Stimulated activated CD4-positive, alpha-beta T cell treated with anti-CD3 and anti-CD28 coated beads, Interleukin-1b, Interleukin-23, amount 100 ng/mL, for 48 hours (primary cell): ENCODE measurements at places on chromosomes 12 and 14.

DNA sequence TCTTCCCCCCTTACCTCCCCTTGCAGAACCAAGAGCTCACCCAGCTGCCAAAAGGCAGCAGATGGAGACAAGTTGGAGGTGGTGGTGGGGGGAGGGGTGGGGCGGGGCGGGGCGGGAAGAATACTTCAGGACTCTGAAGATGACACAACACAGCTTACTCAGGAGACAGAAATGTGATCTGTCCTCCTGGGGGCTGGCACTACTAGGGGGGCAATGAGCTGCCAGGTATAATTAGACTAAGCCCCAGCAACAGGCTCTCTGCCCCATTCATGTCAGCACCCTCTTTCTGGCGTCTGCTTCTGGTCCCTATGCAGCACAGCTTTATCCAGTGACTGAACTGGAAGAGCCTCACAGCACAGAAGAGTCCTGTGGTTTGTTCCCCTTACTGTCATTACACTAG is 407.0 kb downstream of the MED13L start:
- no peak for DNase-seq

- DNase-seq: no peak
These were observed 10.7 kb downstream of the TUNAR start for GRCh38 chr14:95887351-95887750.

DNA sequence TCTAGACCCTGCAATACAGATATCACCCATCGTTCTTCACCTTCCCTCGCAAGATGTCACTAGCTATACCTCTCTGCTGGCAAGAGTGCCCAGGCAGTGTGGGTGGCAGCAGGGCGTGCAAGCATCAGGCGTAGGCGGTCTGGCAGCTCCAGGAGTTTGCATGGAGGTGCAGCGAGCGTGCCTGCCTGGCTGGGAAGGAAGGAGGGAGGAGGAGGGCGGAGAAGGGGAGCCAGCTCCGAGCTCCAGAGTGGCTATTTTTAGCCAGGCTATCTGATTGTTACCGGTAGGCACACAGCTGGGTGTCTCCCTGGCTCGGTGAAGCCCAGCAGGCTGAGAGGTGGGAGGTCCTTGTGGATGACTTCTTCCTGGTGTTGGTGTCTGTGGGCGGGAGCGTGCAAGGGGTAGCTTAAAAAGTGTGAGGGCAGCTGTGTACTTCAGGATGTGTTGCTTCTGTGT is 6.2 kb downstream of the FOXJ2 start:
- peak; percentile 34 for DNase-seq

DNA sequence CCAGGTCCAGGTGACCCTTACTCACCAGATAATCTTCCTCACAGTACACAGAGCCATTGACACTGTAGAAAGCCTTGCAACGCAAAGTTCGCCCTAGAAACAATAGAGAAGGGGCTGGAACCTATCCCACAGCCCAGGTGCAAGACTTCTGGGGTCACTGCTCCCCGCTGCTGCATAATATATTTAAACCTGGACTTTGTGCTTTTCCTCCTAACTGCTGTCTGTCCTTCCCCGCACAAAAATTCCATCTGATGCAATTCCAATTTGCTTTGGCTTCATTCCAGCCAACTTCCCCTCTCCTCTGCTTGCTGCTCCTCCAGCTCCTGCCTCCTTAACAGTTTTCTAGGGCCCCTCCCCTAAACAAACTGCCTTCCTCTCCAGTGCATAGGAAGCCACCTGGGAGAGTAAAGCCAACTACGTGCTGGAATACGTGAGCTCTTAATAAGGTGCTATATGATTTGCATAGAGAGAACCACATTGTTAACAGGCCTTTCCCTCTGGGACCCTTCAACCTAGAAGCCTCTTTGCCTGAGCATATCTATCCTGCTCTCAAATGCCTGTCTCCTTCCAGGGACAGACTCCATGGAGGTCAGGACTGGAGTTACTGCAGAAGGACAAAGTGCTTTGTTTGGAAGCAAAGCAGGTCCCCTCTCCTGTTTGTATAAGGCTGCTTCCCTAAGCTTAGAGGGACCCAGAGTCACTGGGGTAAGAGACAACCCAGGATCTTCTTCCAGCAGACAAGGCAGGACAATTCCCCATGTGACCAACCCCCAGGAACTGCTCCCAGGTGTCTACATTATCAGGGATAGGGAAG is 5.5 kb downstream of the AJUBA start:
- no peak for DNase-seq

- no peak for DNase-seq
These were observed 20.6 kb upstream of the ITGA5 start for GRCh38 chr12:54439521-54440255.
